ENCODE measurements at places on chromosomes 4 and X. TPM values are rescaled to one million over a fixed set of nuclear protein-coding genes. Genes with fewer than 3 reads are reported as not detected.

The PAGE2B gene
- polyA plus RNA-seq, result not detected

The NKX1-1 gene
- polyA plus RNA-seq, result not detected

The TLR10 gene
- polyA plus RNA-seq, result not detected

The NCAPG gene
- 24.1 TPM for polyA plus RNA-seq

The PNMA6A gene
- 0.56 TPM for polyA plus RNA-seq

The CC2D2A gene
- polyA plus RNA-seq, result 36.0 TPM

The SCD5 gene
- polyA plus RNA-seq, result 4.9 TPM

The RPL34 gene
- 1,508 TPM for polyA plus RNA-seq

The DGAT2L6 gene
- not detected for polyA plus RNA-seq

The XAGE2 gene
- not detected for polyA plus RNA-seq

- no peak overlapping the region for H3K27ac ChIP-seq
- H3K27me3 ChIP-seq, result no peaks in the 10 kb centered on the region
- no peak overlapping the region for H3K4me3 ChIP-seq
Observed at GRCh38 chr4:44210750-44211149, 237.9 kb downstream of the KCTD8 start.

DNA sequence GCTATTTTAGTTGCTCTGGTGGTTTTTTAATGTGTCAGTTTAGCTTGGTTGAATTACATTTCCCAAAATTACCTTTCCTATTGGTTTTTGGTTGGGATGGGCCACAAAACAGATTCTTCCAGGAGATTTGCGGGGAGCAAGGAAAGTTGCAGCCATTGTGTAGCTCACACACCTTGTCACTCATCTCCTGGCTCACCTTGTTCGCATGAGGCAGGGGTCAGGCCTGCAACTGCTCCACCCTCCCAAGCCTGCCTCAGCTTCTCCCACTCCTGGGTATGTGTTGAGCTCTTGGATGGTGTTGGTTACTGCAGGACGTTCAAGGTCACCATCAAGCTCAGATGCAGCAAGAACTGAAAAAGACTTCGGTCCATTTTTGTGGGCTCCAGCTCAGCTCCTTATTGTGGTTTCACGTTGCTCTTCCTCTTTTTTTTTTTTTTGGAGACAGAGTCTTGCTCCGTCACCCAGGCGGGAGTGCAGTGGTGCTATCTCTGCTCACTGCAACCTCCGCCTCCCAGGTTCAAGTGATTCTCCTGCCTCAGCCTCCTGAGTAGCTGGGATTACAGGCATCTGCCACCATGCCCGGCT lies 95.6 kb upstream of the METTL14 start:
- no peak overlapping the region for H3K27ac ChIP-seq
- no peak for DNase-seq
- H3K4me1 ChIP-seq, result peaks cover 4% of the 10 kb centered on the region
- H3K27me3 ChIP-seq, result no peaks in the 10 kb centered on the region

DNA sequence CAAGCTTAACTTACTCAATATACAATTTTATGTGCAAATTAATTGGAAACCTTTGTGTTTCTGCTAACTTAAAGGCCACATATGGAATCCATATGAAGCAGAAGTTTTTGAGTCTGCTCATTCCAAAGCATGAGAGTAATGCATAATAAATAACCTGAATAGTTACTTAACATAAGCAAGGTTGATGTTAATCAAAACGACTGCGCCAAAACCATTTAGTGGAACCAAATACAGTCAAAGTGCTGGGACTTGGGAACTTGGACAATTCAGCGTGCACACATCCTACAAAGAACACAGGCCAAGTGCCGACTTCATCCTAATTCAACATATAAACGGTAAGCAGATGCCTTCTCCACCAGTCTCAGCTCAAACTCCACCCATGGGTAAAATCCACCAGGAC lies 17.0 kb downstream of the TSPAN5 start:
- H3K36me3 ChIP-seq, result no peaks in the 10 kb centered on the region
- no peaks in the 10 kb centered on the region for H3K27me3 ChIP-seq
- no peak for DNase-seq
- H3K27ac ChIP-seq, result no peak overlapping the region

DNA sequence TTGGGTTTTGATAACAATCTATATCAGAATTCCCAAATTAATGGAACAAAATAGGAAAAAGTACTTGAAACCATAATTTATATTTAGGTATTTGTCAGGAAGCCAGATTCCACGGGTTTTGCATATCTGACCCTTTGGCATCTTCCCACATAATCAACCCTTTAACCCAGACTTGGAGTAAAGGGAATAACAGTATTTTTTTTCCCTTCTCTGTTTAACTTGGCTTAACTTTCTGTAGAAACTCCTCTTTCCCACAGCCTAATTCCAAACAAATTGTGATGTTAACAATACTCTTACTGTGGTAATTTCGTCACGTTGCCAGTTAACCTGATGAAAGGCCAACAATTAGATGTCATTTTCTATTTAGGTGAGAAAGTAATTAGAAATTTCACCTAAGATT lies 49.4 kb upstream of the GUCY1A1 start:
- H3K4me3 ChIP-seq, result no peak overlapping the region
- peaks cover 2% of the 10 kb centered on the region for H3K4me1 ChIP-seq
- H3K27me3 ChIP-seq, result no peaks in the 10 kb centered on the region
- no peaks in the 10 kb centered on the region for H3K36me3 ChIP-seq
- DNase-seq, result peak; percentile 71
- H3K27ac ChIP-seq, result no peak overlapping the region

GRCh38 chr4:113707048-113707447 lies 54.5 kb downstream of the CAMK2D start:
- no peak overlapping the region for H3K27ac ChIP-seq

GRCh38 chr4:183959319-183960045 lies 54.4 kb downstream of the STOX2 start:
- no peak for DNase-seq
- no peak overlapping the region for H3K27ac ChIP-seq
- no peaks in the 10 kb centered on the region for H3K36me3 ChIP-seq
- H3K4me1 ChIP-seq, result no peaks in the 10 kb centered on the region
- H3K4me3 ChIP-seq, result peak overlapping the region; percentile 20

- H3K4me1 ChIP-seq, result no peaks in the 10 kb centered on the region
- H3K36me3 ChIP-seq, result no peaks in the 10 kb centered on the region
- no peak overlapping the region for H3K27ac ChIP-seq
- no peak for DNase-seq
- no peak overlapping the region for H3K4me3 ChIP-seq
Observed at GRCh38 chrX:56803850-56804681, 75.0 kb downstream of the NBDY start.

- no peaks in the 10 kb centered on the region for H3K4me1 ChIP-seq
- no peak overlapping the region for H3K4me3 ChIP-seq
- no peaks in the 10 kb centered on the region for H3K27me3 ChIP-seq
- no peaks in the 10 kb centered on the region for H3K36me3 ChIP-seq
Observed at GRCh38 chr4:90002441-90003062, 107.9 kb downstream of the MMRN1 start.

- no peak for DNase-seq
- H3K4me3 ChIP-seq, result no peak overlapping the region
- no peaks in the 10 kb centered on the region for H3K4me1 ChIP-seq
- H3K27ac ChIP-seq, result no peak overlapping the region
- H3K27me3 ChIP-seq, result no peaks in the 10 kb centered on the region
- H3K36me3 ChIP-seq, result no peaks in the 10 kb centered on the region
Observed at GRCh38 chr4:64682481-64682880, 273.2 kb upstream of the TECRL start.

GRCh38 chr4:76105652-76106051 lies 31.1 kb downstream of the ART3 start:
- no peak for DNase-seq
- H3K4me1 ChIP-seq, result no peaks in the 10 kb centered on the region
- H3K27me3 ChIP-seq, result no peaks in the 10 kb centered on the region
- no peak overlapping the region for H3K27ac ChIP-seq
- no peak overlapping the region for H3K4me3 ChIP-seq

DNA sequence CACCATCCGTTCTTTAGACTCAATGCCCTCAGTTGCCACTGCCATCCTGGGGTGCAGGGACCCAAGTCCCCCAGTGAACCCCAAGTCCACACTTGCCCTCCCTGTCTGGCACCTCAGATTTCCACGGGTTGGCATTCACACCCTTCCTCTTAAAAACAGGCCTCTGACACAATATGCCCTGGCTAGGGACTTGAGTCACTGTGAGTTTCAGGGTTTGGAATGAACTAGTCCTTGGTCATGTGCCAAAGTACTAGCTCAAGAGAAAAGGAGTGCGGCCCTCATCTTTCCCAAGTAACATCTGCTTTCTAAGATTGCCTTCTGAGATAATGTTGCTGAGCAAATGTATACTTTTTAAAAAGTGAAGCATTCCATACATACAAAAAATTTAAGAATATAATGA lies 134.0 kb downstream of the MID1 start:
- no peaks in the 10 kb centered on the region for H3K36me3 ChIP-seq
- no peak overlapping the region for H3K4me3 ChIP-seq
- no peaks in the 10 kb centered on the region for H3K27me3 ChIP-seq
- peak; percentile 47 for DNase-seq
- H3K27ac ChIP-seq, result peak overlapping the region; percentile 8

DNA sequence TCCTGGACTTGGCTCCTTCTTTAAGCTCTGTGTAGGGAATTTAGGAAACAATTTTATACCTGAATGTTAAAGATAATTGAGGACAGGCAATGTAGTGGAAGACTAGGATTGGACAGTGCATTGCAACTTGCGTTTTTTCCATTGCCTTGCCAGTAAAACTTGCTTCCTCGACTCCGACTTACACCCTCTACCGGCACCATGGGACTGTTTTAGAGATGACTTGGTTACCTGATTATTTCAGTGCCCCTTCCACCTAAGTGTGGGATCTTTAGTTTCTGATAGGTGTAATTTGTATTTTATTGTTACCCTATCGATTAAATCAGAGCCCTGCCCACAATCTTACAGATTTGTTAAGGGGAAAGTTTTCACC lies 1.2 kb downstream of the PRPS1 start:
- no peak overlapping the region for H3K27ac ChIP-seq
- H3K27me3 ChIP-seq, result no peaks in the 10 kb centered on the region
- no peaks in the 10 kb centered on the region for H3K36me3 ChIP-seq
- peak; percentile 38 for DNase-seq
- peak overlapping the region; percentile 57 for H3K4me3 ChIP-seq

DNA sequence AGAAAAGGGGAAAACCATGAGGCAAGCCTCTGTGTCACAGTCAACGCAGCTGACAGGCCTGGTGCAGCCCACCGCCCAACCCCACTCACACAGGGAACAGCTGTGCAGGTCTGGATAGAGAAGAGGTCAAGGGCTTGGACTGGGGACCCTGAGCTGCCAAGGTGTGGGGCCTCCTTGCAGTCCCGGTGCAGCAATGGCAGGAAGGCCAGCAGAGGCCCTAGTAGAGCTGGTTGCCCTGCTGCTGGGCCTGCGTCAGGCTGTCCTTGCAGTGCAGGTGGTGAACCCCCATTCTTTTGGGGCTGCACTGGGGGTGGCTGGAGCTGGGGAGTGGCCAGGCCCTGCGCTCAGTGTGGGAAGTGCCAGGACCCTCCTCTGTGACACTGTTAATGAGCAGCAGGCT lies 482.0 kb downstream of the SMARCA1 start:
- no peak overlapping the region for H3K27ac ChIP-seq
- no peaks in the 10 kb centered on the region for H3K27me3 ChIP-seq
- H3K4me3 ChIP-seq, result no peak overlapping the region
- H3K4me1 ChIP-seq, result no peaks in the 10 kb centered on the region
- H3K36me3 ChIP-seq, result no peaks in the 10 kb centered on the region

DNA sequence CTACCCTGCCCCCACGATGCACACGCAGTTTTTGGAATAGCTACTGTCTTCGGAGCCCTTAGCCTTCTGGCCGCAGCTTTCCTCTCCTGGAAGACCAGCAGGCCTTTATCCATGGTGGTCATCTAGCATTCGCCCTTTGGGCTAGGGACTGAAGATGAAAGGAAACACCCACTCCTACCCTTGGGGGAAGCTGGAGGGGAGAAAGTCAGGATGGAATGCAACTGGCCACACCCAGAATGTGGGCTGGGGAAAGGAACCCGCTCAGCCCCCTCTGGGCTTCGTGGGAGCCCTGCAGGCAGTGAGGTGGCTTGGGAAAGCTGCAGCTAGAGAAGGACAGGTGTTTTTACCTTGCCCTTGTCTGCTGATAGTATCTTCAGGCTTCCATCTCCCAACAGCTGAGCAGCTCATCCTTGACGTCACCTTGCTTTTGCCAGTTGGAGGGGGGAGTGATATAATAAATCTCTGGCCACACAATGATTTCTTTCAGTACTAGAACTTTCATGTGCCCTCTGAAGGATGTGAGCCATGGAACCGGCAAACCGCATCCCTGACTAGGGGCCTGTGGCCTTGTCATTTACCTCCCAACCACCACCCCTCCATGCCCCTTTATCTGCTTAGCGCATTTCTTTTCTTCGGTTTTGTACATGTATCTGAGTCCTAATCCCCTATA lies 59.0 kb downstream of the ELF4 start:
- H3K4me3 ChIP-seq, result no peak overlapping the region
- H3K36me3 ChIP-seq, result peaks cover 9% of the 10 kb centered on the region
- no peak for DNase-seq
- H3K27me3 ChIP-seq, result no peaks in the 10 kb centered on the region
- no peaks in the 10 kb centered on the region for H3K4me1 ChIP-seq

DNA sequence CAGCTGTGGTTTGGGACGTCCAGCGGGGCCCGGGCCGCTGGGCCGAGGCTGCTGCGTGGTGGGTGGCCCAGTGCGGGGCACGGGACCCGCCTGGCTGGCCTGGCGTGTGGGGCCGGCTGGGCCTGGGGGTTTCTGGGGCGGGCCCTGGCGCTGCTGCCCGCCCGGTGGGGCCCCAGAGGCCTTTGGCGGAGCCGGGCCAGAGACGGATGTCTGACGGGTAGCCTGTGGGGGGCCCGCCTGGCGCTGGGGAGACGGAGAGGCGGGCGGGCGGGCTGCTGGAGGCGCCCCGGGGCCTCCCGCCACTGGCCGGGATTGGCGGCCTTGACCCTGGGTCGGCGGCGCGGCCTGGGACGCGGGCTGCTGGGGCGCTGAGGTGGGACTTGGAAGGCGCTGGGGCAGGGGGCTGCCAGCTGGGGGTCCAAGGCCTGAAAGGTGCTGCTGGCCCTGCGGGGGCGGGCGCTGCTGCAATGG lies 8.1 kb upstream of the TIMP1 start:
- no peaks in the 10 kb centered on the region for H3K36me3 ChIP-seq
- peak overlapping the region; percentile 37 for H3K4me3 ChIP-seq
- H3K4me1 ChIP-seq, result peaks cover 11% of the 10 kb centered on the region

GRCh38 chr4:138053641-138054301 lies 188.4 kb downstream of the SLC7A11 start:
- no peaks in the 10 kb centered on the region for H3K27me3 ChIP-seq
- H3K36me3 ChIP-seq, result no peaks in the 10 kb centered on the region
- peaks cover 18% of the 10 kb centered on the region for H3K4me1 ChIP-seq
- peak overlapping the region; percentile 32 for H3K4me3 ChIP-seq

DNA sequence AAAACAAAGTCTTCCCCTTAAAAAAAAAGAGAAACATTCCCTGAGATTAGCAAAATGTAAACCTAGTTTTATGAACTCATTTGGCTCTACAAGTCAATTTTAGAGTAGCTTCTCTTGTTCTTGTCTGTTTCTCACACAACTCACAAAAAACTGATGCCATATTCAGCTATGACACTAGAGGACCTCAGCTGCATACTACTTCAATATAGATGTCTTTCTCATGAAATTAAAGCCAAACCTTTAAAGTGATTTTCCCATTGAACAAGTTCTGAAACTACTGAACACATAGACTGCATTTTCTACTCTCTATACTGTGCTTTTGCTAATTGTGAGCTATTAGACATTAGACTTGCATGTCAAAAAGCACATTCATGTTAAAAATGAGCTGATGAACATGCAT lies 49.8 kb downstream of the TBCK start:
- no peaks in the 10 kb centered on the region for H3K4me1 ChIP-seq
- no peak overlapping the region for H3K27ac ChIP-seq
- no peak overlapping the region for H3K4me3 ChIP-seq
- peak; percentile 50 for DNase-seq
- H3K36me3 ChIP-seq, result no peaks in the 10 kb centered on the region

- H3K4me1 ChIP-seq, result no peaks in the 10 kb centered on the region
- no peaks in the 10 kb centered on the region for H3K36me3 ChIP-seq
- no peak overlapping the region for H3K4me3 ChIP-seq
- H3K27ac ChIP-seq, result no peak overlapping the region
Observed at GRCh38 chr4:100728861-100729260, 211.0 kb upstream of the EMCN start.

All from fibroblast of lung (primary cell).